GM12878 (cell line): ENCODE measurements at places on chromosomes 7 and 10.

GRCh38 chr7:129626896-129627295 lies 15.4 kb downstream of the NRF1 start:
- no peak for DNase-seq

DNA sequence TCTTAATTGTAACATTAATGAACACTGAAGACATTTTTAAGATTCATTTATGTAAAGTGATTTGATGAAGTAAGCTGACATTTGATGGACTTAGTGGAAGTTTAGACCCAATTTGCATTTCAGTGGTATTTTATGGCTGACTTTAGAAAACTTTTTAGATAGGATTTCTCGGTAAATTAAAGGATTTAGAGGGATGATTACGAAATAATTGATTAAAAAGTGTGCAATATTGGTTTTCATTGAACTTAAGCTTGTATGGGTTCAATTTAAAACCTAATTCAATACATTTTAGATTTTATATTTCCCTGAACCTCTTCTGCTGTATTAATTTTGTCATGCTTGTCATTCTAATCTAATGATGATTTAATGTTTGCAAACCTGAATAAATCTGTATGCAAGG lies 135.1 kb downstream of the SDK1 start:
- DNase-seq = no peak

GRCh38 chr7:1988533-1988930 lies 244.2 kb downstream of the MAD1L1 start:
- no peak for DNase-seq

GRCh38 chr7:150831851-150832250 lies 20.5 kb upstream of the AOC1 start:
- no peak for DNase-seq

DNA sequence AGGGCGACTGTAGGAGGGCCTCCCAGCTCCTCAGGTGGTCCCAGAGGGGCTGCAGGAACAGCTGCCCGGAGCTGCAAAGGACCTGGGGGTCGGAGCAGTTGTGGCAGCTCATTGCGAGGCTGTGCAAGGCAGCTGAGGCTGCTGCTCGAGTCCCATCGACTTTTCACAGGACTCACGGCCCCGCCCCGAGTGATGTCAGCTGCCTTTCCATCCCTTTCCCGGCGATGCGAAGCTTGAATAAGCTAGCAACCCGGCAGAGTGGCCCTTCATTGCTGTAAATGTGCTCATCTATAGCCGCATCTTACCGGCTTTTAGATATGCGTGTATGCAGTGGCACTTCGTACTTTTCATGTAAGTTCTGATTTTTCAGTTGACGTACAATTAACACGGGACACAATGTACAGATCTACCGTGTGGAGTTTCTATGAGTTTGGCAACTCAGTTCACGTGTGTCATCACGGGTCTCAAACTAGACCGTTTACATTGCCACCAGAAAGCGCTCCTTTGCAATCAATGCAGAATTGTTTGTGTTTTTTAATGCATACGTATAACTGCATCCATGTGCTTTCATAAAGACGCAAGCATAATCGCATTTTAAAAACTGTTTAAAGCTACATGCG lies at the start of gene CH25H:
Gene CH25H, minus strand, starts transcription at position 137 of the 620 bp plus-strand sequence. Its CDS starts 25 bp downstream, at position 112.
- no peak for DNase-seq

GRCh38 chr10:132359305-132360040 lies 27.5 kb downstream of the LRRC27 start:
- no peak for DNase-seq

- DNase-seq = no peak
These were observed 193.1 kb downstream of the SORCS1 start for GRCh38 chr10:106971411-106971831.

DNA sequence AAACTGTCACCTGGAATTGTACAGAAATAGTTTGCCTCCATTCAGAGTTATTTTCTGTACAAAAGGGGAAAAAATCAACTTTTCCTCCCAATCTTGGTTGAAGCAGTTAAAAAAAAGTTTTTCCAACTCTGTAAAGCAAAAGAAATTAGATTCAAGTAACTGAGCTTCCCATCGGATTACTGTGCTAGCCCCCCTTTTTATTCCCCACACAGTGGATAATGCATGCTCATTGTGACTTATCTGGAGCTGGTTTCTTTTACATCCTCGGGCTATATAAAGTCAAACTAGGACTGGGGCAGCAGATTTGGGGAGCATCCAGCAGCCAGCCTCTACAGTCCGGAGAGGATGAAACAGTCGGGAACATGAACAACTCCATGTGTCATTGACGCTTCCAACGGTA lies at the start of gene TECTB:
Gene TECTB, plus strand, starts transcription at position 301 of the 400 bp plus-strand sequence. CDS start 335 bp downstream, outside the sequence.
- no peak for DNase-seq

DNA sequence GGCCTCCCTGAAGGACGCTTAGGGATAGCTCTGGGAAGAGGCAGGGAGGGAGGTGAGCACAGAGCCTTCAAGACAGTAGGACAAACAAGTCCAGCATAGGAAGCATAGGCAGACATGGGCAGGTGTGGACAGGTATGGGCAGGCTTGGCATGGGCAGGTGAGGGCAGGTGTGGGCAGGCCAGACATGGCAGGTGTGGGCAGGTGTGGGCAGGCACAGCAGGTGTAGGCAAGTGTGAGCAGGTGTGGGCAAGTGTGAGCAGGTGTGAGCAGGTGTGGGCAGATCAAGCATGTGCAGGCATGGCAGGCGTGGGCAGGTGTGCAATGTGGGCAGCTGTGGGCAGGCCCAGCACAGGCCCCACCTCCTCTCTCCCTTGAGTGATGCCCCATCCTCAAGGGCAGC lies 148.8 kb upstream of the ZMIZ1 start:
- no peak for DNase-seq

DNA sequence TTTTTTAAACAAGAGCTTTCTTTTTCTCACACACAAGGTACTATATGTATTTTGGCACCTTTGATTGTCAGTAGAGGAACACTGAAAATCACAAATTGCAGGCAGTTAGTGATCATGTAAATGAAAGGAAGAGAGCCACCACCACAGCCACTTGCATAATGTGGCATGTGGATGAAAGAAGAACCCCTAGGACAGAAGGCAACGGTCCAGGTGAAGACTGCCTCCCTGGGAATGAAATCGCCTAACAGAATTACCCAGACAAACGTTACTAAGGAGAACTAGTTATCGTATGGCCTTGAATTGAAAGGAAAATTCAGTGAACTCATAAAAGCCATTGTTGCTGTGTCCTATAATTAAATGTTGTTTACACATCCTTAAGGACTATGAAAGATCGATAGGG lies 41.2 kb upstream of the PTPRZ1 start:
- no peak for DNase-seq

GRCh38 chr7:23291957-23292560 lies 7.1 kb upstream of the MALSU1 start:
- no peak for DNase-seq

DNA sequence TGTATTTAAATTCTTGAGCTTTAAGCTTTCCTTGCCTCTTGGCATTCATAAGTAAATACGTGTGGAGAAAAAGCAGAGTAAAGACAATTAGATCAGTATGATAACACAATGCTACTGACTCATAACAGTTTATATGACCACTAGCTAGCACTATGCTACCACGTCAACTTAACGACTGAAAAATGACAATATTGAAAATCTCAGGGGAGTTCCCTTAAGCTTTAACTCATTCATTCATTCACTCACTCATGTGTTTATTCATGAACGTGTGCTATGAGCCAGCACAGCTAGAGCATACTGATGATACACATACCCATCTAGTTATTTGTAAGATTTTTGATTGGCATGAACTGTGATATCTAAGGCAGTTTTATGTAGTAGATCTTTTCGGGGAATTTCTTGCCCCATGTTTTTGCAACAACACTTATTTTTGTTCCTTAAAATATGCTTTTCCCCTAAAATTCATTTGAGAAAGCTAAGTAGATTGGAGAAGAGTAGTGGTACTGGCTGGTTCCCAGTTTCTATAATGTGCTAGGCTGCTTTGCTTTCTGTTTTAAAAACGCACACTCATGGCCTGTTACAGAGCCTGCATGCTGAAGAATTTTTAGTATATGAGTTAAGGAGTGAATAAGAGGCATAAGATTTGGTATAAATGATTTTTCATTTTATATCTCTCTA lies 57.4 kb upstream of the ACBD5 start:
- DNase-seq = no peak

DNA sequence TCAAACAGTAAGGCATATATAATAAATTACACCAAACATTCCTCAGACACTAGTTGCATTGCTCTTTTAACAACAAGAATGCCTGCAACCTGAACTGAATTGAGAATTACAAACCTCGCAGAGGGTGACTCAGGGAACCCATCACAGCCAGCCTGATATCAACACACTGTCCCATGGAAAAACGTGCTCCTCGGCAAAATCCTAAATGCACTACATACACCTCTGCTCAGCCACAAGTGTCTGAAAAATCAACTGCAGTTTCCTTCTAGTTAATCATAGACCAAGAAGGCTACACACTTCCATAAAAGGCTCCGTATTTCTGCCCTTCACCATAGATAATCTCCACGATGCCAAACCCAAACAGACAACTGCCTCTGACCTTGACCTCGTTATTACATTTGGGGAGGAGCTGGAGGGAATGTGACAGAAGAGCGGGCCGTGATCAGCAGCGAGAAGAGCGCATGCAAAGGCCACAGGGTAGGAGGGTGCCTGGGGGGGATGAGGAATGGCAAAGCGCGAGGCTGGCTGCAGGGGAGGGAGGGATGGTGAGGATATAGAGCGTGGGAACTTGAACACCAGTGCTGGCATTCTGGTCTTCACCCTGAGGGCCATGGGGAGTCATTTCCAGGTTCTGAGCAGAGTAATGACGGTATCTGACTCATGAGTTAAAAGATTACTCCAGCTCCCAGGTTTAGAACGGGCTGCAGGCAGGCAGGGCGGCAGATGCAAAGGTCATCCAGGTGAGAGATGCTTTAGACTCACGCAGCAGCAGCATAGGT lies 201.9 kb upstream of the FRMD4A start:
- no peak for DNase-seq

DNA sequence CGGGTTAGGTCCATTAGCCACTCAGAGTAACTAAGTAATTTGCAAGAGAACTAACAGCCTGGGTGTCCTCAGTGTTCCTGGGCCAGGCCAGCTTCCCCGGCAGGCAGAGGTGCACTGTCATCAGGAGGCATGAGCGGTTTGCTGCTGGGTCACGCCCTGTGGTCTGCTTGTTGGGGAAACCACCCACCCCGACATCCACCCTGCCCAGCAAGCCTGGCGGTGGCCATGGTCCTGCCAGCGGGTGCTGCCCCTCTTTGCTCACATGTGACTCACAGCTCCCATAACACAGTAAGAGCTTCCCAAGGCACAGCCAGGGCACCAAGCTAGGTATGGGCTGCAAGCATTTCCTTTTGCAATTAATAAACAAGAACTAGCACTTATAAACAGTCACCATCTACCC lies 75.9 kb downstream of the RGS10 start:
- DNase-seq = no peak

DNA sequence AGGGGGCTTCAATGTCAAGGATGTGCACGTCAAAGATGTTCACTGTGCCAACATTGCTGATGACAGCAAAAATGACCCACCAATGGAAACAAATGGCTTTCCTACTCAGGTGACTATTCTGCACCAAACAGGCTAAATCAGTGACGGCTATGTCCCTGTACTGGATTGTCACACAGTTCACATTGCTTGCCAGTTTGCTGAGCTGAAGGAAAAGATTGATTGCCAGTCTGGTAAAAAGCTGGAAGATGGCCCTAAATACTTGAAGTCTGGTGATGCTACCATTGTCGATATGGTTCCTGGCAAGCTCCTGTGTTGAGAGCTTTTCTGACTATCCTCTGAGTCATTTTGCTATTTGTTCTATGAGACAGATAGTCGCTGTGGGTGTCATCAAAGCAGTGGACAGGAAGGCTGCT lies 202.2 kb upstream of the ETV1 start:
- no peak for DNase-seq

DNA sequence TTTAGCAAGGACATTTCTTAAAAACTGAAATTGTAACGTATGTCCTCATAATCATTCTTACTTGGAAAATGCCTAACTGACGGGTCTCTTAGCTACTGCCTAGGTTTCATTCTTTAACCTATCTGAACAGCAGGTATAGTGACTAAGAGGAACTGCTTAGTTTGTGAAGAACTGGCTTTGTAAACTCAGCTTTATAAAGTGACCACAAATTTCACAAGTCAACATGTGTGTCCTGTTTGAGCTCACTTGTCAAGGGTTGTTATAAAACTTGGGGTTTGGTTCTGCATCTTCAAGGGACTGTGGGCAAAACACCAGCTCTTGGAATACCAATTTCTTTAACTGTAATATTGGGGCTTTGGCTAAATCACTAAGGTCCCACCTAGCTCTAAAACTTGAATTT lies 32.2 kb downstream of the MRPS33 start:
- DNase-seq = no peak

- DNase-seq = no peak
These were observed 30.2 kb upstream of the GJD4 start for GRCh38 chr10:35574924-35575352.

GRCh38 chr10:100995181-100995580 lies 4.4 kb upstream of the LZTS2 start:
- no peak for DNase-seq

- no peak for DNase-seq
These were observed 162.2 kb downstream of the TFEC start for GRCh38 chr7:115868369-115868768.

DNA sequence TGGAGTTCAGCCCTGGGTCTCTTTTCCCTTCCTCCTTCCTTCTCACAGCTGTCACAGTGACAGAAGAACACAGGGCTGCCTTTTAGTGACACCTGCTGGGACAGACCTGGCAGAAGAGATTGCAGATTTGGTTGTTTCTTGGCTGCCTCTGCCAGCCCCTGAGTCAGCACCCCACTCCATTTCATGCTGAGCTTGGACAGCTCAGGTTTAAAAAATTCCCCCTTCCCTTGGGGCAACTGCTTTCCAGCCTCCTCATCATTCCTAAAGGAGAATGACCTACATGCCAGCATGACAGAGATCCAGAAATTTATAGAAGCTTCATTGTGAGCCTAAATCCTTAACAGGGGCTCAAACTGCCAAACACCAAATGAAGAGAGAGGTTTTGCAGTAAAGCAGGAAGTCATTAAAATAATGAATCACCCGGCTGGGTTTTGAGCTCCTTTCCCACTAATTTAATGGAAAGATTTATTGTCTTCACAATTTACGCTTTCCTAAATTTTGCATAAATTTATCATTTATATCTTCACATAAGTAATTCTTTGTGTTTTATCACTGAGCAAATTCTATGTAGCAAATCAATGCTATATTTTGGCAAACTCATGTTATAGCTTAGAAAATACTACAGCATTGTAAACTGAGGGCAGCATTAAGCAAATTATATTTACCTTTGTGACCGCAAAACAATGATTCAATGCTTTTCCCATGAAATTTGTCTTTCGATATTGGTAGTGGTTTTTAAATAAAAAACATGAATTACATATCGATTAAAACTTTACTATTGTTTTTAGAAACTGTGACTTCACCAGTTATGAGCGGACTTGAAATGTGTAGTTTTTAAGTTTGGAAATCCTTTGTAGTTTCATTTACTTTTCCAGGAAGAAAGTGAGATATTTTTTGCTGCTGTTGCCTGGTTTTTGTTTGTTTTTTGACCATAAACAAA lies 399.5 kb upstream of the ANKRD30A start:
- DNase-seq = no peak

GRCh38 chr7:157529768-157530560 lies 193.2 kb downstream of the DNAJB6 start:
- no peak for DNase-seq

- DNase-seq = no peak
These were observed 1119.1 kb upstream of the PHF14 start for GRCh38 chr7:9854605-9855004.
